NCI-H460 (cell line): ENCODE measurements at places on chromosomes 11 and 22.

- no peak for DNase-seq
Measured at GRCh38 chr11:16902781-16903378, 111.3 kb downstream of the PLEKHA7 start.

DNA sequence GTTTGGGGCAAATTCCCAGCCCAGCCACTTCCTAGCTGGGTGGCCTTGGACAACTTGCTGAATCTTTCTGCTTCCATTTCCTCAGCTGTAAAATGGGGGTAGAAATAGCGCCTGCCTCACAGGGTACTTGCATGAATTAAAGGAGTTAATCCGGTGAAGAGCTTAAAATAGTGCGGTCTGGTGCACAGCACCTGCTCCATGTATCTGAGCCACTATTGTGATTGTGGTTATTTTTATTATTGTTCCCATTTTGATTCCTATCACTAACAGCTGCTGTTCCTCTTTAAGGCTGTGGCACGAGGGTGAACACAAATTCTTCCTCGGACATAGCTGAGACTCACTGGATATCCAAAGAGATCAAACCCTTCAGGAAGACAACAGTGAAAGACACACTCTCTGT is 46.9 kb upstream of the TP53I11 start:
- DNase-seq, result no peak

GRCh38 chr11:8098879-8099278 is 17.9 kb downstream of the TUB start:
- DNase-seq, result no peak

GRCh38 chr11:99069856-99070444 is 49.2 kb downstream of the CNTN5 start:
- DNase-seq, result peak; percentile 14

DNA sequence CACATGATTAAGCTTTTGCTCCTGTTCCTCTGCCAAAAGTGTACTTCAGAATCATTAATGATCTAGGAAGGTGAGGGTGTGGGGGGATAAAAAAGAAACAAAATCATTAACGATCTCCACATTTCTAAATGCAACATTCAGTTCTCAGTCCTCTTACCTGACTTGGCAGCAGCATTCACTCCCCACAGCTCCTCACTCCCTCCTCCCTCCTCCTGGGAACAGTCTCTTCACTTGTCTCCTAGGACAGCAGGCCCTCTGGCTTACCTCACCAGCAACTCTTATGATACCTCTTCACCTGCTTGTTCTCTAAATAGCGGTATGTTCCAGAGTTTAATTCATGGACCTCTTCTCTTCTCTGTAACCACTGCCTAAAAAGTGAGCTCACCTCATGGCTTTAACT is 56.5 kb upstream of the APOA1 start:
- no peak for DNase-seq

GRCh38 chr11:690738-691633 is 4.0 kb downstream of the DEAF1 start:
- no peak for DNase-seq

DNA sequence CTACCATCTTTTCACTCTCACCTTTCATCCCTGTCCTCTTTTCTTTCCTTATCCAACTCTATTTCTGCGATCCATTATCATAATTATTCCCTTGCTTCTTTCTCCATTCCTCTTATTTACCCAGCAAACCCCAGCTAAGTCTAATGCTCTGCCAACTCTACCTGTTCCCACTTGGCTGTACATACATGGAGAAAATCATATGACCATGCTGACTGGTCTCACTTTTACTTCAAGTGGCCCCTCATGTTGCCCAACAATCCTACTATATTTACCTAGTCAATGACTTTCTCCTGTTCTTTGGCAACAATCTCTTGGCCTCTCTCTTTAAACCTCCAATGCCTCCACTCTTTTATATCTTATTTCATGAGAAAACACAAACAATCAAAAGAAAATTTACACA is 94.1 kb downstream of the USP35 start:
- DNase-seq, result no peak

DNA sequence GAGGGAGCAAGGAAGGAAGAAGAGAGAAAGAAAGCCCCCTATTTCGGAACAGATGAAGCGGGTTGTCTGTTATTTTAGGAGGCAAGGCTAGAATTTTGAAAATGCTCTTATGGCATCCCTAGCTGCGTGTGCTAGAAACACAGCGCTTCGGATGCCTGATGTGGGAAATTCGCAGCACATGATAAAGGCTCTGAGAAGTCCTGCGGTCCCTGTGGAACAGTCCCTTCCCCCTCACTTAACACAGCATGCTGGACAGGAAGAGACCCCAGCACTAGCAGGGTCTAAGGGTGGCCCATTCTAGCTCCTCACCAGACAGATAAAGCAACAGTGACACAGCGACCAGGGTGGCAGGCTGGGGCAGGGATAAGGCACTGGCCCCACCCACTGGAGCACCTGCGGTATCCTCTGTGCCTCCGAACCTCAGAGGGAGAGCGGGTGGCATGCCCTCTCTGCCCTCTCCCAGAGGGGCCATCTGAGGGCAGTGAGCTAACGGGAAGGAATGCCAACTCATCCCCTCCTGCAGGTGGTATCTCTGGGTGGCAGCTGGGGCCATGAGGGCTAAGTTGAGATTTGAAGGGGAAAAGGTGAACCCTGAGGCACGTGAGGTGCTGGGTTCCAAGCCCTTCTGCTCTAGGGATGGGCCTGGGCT is 75.7 kb downstream of the SCUBE1 start:
- no peak for DNase-seq

GRCh38 chr22:32204040-32204855 is 625 bp downstream of the RFPL2 start:
- no peak for DNase-seq

- no peak for DNase-seq
Measured at GRCh38 chr11:96185220-96185768, 157.7 kb downstream of the MAML2 start.

DNA sequence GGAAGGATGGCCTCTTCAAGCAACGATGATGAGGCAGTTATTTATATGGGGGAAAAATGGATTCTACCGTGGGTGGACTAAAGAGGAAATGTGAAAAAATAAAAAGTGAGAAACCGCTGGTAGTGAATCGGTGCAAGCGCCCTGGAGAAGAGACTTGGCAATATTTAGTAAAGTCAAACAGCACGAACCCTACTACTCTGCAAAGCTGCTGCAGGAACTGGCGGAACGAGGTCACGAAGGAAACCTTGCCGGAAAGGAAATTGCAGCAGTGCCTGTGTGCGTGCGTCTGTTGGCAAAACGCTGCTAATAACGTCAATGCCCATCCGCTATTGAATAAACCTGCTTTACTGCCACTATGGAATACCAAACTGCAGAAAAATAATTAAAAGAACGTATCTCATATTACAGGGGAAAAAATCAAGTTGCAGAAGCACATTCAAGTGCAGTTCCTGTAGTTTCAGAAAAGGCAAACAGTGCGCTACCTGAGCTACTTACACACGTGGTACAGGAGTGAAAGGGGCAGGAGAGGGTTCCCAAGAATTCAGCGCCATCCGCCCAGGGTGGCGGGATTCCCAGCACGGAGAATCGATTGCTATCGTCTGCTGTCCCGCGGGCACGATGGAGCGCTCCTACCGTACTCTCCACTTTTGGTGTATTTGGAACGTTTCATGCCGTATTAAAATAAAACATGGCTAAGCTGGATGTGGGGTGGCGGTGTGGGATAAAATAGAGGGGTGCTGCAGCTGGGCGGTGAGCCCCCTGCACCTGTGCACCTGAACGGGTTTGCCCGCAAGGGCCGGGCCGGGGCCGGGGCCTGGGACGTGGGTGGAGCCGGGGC is 585 bp upstream of the NADSYN1 start:
- no peak for DNase-seq

DNA sequence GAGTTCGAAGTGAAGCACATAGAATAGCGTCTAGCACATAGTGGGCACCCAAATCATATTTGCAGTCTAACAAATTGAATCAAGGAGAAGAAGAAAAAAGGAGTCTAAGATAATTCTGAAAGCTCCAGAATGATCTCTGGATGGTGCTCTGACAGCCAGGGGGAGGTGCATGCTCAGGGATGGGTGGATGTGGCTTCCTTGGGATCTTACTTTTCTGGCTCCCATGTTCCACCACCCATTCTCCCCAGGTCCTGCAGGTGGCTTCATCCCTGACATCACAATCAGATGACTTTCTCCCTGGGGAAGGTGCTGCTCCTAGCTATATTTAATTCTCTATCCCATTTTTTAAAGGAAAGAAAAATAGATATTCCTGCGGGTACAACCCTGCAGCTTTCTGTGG is 381.9 kb downstream of the CADM1 start:
- DNase-seq, result no peak

- no peak for DNase-seq
Measured at GRCh38 chr22:23689414-23689813, 1.4 kb upstream of the RGL4 start.

- DNase-seq, result no peak
Measured at GRCh38 chr11:84097186-84097585, 811.0 kb upstream of the CCDC90B start.

DNA sequence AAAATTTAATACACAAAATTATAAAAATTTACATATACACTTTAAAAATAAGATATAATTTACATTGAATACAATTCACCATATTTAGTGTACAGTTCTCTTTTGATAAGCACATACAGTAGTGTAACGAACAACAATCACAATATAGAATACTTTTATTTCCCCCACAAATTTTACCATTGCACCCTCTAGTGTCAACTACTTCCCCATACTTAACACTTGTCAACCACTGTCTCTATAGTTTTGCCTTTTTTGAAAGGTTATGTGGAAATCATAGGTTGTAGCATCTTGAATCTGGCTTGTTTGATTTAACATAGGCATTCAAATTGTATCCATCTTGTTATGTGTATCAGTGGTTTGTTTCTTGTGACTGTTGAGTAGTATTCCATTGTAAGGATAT is 21.3 kb upstream of the PANX1 start:
- DNase-seq, result no peak

GRCh38 chr11:13972944-13973343 is 10.4 kb downstream of the SPON1 start:
- DNase-seq, result no peak

DNA sequence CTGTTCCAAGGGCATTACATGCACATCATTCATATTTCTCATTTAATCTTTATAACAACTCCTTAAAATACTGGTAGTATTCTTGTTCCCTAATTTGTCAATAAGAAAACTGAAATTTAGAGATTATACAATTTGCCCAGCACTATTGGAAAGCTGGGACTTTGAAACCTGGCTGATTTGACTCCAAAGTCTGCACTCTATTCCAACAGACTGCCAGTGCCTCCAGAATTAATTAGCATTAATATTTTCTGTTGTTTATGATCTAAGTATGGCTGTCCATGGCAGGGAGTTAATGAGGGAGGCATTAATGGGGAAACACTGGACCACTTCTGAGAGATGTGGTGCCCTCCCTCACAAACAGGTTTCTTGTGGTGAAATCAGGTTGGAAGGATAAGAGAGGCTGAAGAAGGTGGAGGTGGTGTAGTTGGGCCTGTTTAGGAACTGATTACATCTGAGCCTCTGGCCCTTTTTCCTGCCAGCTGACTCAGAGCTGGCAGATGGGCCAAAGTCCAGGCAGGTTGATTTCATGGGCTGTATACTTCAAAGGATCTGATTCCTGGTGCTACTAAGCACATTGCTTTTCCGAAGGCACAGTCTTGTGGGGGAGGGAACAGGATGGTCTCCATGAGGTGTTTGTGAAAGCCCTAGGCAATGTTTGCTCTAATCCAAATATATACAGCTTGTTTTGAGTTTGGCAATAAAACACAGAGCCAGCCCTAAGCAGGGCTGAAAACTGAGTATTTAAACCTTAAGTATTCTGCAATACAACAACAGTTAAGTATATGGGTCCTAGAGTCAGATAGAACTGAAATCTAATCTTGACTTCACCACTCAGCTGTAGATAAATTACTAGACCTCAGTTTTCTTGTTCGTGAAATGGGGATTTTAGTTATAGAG is 21.0 kb upstream of the RAB30 start:
- no peak for DNase-seq
